Bronchial epithelial cell (primary cell): ENCODE measurements at places on chromosomes 5 and 9.

DNA sequence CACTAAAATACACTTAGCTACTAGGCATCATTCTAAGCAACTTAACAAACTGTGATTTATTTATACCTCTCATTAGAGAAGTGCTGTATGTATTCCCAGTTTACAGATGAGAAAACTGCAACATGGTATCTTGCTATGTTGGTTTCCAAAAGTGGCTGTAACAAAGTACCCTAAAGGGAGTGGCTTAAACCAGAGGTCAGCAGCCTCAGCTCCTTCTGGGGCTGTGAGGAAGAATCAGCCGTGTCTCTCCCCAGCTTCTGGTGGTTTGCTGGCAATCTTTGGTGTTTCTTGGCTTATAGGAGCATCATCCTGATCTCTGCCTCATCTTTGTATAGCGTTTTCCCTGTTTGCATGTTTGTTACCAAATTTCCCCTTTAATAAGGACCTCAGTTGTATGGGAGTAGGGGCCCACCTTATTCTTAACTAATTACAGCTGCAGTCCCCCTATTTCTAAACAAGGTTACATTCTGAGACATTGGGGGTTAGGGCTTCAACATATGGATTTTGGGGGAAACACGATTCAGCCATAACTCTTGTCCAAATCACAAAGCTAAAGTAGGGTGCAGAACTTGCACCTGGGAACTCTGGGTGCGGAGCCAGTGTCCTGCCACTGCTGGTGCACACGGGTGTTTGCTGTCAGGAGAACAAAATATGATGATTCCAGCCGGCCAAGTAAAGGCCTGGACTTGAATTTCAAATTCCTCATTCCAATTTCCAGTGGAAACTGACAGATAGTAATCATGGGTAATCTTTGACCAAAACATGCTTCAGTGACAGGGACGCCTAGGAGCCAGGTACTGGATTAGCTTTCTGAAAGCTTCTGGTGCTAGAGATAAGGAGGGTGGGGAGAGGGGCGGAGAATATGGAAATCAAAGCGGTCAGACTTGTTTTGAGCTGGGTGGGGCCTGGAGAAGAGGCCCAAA is 43.3 kb downstream of the RAI14 start:
- DNase-seq = peak; percentile 55

- no peak for DNase-seq
These were observed 142.5 kb upstream of the RETREG1 start for GRCh38 chr5:16759147-16759773.

GRCh38 chr9:117095081-117095480 is 319.8 kb downstream of the ASTN2 start:
- DNase-seq = no peak

- no peak for DNase-seq
These were observed 35.7 kb upstream of the MSX2 start for GRCh38 chr5:174688441-174689354.
